ENCODE measurements at places on chromosomes 7 and 10. TPM values are rescaled to one million over a fixed set of nuclear protein-coding genes. Genes with fewer than 3 reads are reported as not detected.

PGAM2 gene
- total RNA-seq: not detected

VSTM2A gene
- not detected for total RNA-seq

TMEM213 gene
- not detected for total RNA-seq

PIK3CG gene
- total RNA-seq: 5.4 TPM

AKR1C2 gene
- total RNA-seq: 50.4 TPM

ARHGEF5 gene
- not detected for total RNA-seq

RBP3 gene
- not detected for total RNA-seq

COL28A1 gene
- not detected for total RNA-seq

FAM200A gene
- total RNA-seq: 11.4 TPM

PAX4 gene
- total RNA-seq: not detected

SUN3 gene
- 7.9 TPM for total RNA-seq

HMX2 gene
- total RNA-seq: not detected

TWIST1 gene
- total RNA-seq: 20.9 TPM

DPP6 gene
- not detected for total RNA-seq

COMTD1 gene
- 49.9 TPM for total RNA-seq

LIPF gene
- not detected for total RNA-seq

IFIT1B gene
- total RNA-seq: not detected

GHRHR gene
- not detected for total RNA-seq

EBLN1 gene
- not detected for total RNA-seq

AEBP1 gene
- total RNA-seq: not detected

CFAP70 gene
- total RNA-seq: 0.36 TPM

FXYD4 gene
- not detected for total RNA-seq

AKR1C8 gene
- not detected for total RNA-seq

TMEM176A gene
- total RNA-seq: not detected

TMEM196 gene
- not detected for total RNA-seq

CFAP46 gene
- 1.4 TPM for total RNA-seq

PLAU gene
- total RNA-seq: 6.7 TPM

DNA2 gene
- total RNA-seq: 22.7 TPM

PLEKHS1 gene
- not detected for total RNA-seq

CRYGN gene
- 1.2 TPM for total RNA-seq

ENO4 gene
- total RNA-seq: 0.22 TPM

ADIRF gene
- not detected for total RNA-seq

CUZD1 gene
- total RNA-seq: not detected

TMEM225B gene
- total RNA-seq: not detected

FOXI2 gene
- total RNA-seq: not detected

LRRTM3 gene
- not detected for total RNA-seq

Measured in A172 (cell line).